Right atrium auricular region (tissue), 2 donors: ENCODE measurements at places on chromosomes 1 and 21. TPM values are rescaled to one million over a fixed set of nuclear protein-coding genes. Genes with fewer than 3 reads are reported as not detected.

DNA sequence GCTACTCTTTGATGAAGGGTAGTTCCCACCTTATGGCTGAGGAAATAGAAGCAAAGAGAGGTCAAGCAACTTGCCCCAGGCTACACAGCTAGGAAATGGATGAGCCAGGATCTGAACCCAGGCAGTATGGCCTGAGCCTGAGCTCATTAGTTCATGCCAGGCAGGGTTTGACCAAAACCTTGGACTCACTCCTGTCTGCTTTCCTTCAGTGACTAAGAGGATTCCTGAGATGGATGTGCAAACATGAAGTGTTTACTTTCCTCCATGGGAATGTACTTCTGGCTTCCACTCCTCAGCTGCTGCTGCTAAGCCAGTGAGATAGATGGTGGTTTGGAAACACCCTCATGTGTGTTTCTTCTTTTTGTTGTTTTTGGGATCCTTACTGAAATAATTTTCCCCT is 35.1 kb upstream of the ERRFI1 start:
- DNase-seq = peak; percentile 66

GRCh38 chr1:158689110-158689509 is 2.6 kb upstream of the SPTA1 start:
- DNase-seq = no peak

GRCh38 chr1:173005196-173005864 is 45.4 kb downstream of the TNFSF18 start:
- no peak for DNase-seq

DNA sequence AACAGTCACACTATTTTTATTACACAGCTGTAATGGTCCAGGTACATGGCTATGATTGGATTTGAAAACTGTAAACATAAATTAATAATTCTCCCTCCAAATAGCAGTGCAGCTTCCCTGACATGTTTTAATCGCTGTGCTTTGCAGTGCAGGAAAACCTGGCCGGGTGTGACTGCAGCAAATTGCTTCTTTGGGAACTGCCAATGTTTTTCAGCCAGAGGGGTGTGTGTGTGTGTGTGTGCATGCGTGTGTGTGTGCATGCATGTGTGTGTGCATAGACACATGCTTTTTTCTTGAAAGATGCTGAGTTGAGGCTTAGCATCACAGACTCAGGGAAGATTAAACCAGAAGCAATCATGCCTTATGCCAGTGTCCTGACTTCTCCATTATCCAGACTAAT is 231.2 kb downstream of the PRDM2 start:
- no peak for DNase-seq

DNA sequence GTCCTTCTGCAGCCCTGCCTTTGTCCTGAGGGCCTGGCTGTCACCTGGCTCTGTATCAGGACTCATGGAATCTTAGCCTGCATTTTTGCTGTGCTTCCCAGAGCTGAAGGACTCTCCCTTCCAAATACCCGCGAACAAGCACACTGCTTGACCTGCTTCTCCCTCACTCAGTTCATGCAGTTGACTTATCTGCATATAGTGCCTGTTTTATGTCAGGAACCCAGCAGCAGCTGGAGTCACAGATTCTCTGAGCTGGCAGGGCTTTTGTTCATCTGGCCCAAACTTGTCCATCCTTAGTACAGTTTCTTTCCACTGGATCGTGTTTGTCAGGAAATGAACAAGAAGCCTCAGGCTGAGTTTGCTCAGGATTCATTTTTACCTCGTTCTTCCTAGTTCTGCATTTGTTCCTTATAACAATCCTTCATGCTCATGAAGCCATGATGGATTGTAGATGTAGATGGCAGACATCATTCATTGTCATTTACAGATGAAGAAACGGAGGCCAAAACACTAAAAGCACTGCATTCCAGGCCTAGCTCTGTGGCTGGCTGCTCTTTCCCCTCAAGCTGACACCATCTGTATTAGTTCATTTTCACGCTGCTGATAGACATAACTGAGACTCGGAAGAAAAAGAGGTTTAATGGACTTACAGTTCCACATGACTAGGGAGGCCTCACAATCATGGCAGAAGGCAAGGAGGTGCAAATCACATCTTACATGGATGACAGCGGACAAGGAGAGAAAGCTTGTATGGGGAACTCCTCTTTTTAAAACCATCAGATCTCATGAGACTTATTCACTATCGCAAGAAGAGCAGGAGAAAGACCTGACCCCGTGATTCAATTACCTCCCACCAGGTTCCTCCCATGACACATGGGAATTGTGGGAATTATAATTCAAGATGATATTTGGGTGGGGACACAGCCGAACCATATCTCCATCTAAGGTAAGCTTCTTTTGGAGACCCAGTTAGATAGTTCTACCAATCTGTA is 150.9 kb downstream of the HIVEP3 start:
- no peak for DNase-seq

DNA sequence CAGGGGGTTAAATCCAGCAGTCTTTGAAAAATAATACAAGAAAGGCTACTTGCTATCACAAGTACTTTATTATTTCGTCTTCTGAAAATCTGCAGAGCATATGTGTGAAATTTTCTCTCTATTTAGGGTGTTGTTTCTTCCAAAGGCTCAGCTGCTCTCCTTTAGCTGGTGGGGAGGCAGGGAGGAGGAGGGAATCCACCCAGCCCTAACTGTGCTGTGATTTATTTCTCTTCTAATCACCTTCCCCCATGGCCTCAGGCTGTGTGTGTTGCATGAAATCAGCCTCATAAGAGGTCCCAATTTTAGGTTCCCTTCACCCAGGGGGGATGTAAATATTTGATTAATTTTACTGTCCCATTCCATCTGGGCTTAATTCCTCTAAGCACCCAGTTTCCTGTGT is 77.6 kb upstream of the PGBD5 start:
- DNase-seq = no peak

DNA sequence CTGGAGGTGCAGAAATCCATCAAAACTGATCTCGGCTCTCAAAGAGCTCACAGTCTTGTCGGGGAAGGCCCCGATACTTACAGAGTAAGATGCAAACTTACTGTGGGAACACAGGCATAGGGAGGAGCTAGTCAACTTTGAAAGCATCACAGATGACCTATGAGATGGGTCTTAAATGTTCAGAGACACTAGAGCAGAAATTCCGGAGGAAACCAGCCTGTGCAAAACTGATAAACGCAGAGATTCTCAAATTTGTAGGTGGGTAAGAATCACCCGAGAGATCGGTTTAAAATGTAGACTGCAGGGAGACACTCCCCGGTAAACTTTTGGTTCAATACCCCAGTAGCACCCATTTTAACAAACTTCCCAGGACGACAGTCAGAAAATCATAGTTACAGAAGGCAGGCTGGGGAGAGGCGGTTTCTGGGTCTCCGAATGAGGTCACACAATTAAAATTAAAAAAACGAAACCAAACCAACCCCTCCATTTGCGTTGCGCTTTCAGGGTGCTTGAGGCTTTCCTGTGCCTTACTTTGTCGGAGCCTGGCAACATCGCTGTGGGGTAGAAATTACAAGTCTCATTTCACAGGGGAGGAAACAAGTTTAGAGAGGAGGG is 755 bp upstream of the THRAP3 start:
- DNase-seq = no peak

DNA sequence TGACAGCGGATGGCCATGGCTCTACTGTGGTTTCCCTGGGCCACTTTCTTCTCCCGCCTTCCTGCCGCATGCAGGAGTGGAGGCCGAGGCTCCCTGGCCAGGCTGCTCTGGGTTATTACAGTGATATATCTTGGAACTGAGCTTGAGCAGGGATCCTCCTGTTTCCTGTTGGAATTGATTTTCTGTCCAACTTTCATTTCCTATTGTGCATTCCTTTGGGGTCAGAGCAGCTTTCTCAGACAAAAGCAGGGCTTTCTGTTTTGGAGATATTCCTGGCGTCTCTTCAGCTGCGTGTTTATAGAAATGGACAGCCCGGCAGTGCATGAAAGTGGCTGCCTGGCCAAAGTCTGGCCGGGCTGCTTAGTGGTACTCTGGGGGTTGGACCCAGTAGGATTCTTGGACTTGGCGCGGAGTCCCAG is 146.4 kb downstream of the KIF26B start:
- DNase-seq = no peak

DNA sequence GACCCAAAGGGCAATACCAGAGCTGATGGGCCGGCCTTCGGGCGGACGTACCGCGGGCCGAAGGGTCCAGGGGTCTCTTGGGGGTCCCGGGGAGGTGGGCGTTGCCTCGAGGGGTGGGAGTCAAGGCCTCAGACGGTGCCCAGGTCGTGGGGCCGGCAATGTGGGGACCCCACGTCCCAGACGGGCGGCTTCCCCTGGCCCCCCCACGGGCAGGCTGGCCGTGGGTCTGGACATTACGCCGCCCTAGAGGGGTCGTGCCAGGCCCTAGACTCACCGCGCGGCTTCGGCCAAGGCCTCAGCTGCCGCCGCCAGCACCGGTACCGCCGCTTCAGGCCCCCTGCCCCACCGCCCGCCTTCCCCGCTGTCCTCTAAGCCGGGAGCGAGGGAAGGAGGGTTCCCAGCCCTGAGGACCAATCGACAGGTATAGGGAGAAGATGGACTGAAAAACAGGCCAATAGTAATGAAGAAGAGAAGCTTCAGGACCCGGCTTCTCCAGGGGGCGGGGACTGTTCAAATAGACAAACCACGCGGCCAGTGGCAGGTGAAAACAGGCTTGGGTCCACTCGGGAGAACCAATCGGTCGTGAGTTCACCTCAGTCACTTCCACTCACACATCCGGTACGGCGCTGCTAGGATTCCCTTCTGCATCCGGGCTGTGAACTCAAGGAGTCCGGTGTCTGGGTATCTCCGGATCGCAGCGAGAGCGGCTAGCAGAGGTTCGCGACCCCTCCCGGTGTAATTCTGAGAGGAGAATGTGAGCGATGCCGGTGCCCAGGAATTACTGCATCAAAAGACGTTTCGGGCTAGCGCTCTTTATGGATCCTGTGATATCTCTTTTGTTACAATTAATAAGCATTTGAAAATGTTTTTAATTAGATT is at the start of gene MTOR:
MTOR (minus strand) TSS at position 381 of the 879 bp plus-strand sequence. CDS start 3,142 bp downstream, outside the sequence.
- peak; percentile 100 for DNase-seq

DNA sequence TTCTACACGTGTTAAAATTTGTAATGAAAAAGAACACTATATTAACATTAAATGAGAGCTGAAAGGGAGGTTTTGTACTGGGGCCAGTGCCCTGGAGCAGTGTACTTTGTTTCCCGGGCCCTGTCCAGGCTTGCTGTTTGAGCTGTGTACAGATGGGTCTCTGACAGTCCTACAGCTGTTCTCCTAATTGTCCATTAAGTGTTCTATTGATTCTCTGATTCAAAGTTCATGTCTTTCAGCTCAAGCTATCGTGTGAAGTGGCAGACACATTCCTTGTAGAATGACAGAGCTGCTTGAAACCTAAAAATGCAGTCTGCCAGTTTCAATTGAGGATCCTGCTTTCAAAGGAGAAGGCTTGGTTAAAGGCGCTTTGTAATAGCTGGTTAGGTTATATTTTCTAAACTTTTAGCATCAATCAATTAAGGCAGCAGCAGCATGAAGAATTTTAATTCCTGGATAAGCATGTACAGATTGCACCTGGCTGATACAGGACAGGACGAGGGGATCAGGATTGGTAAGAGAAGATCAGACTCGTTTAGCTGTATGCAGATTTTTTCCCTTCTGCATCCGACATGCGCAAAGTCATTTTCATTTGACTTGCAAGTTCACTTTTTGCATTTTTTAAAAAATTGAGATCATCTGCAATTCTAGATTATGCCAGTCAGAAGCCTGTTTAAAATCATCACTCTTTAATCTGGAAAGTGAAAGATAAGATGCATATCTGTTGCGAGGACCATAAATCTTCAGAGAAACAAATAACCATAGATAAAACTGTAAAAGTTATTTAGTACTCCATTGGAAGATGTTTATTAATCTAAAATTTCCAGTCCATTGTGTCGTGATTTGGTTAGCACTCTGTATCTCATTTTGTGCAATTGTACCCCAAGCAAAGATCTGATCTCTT is 98.5 kb downstream of the ATG4C start:
- DNase-seq = no peak

GRCh38 chr1:69320757-69321211 is 246.9 kb upstream of the LRRC7 start:
- no peak for DNase-seq

GRCh38 chr21:46122758-46123683 is 25.1 kb downstream of the COL6A2 start:
- DNase-seq = no peak

DNA sequence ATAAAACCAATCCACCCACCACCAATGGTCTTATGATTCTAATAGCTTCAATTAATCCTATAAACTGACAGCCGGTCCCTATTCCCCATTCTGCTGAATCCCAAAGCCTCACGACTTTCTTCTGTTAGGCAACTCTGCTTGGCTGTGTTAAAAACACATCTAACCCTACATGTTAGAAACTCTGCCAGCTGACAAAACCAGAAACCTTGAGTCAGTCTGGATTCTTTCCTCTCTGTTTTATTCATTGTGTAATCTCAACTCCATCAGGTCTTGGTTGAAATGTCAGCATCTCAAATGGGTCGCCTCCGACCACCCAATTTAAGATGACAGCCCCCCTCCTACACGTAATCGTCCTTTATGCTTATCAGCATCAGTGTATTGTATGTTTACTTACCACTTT is 312.1 kb downstream of the DISC1 start:
- DNase-seq = no peak

DNA sequence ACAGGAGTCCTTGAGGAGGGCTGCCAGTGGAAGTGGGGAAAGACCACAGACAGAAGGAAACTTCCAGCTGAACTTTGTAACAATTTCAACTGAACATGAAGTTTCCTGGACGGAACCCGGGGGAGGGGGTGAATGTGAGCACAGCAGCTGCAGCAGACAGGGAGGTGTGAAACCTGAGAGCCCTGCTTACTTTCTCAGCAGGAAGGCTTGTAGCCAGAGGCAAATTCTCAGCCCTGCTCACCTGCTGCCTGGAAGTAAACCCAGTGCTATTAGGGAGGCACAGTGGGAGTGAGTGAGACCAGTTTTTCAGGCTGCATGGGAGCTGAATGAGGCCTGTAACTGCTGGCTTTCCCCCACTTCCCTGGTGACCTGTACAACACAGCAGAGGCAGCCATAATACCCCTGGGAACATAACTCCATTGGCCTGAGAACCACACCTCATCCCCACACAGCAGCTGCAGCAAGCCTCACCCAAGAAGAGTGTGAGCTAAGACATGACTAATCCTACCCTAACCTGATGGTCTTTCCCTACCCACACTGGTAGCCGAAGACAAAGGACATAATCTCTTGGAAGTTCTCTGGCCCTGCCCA is 9.6 kb upstream of the SPRR2F start:
- no peak for DNase-seq

Gene TRIM58
- total RNA-seq = 8.6 TPM

Gene LCE2B
- not detected for total RNA-seq

Gene VWA1
- total RNA-seq = 13.0 TPM

Gene RPE65
- total RNA-seq = 0.15 TPM

Gene FAM78B
- 2.9 TPM for total RNA-seq

Gene TSPEAR
- total RNA-seq = not detected

Gene S100A1
- total RNA-seq = 965 TPM

Gene PRMT2
- total RNA-seq = 36.7 TPM
